ENCODE measurements at places on chromosomes 4 and X.

- no peak for DNase-seq
These were observed 7.2 kb downstream of the PCDH7 start for GRCh38 chr4:30727409-30727808.

- no peak for DNase-seq
These were observed 10.4 kb downstream of the DCTD start for GRCh38 chr4:182906786-182907185.

DNA sequence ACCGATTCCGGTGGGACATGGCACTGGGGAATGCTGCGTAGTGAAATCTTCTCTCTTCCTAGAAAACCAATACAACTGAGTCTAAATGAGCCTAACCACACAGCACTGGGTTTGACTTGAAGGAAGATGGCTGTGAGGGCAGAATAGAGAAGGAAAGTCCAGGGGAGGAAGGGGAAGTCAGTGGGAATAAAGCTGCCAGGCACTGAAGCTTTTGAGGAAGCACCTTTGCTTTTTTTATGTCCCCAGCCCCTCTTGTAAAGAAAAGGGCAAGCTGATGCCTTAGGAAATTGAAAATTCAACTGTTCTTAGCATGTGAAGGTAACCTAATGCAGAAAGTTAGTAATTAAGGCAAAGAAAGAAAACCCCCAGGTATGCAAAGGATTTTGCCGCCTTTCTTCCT, 20.6 kb downstream of the MED28 start:
- DNase-seq, result no peak

DNA sequence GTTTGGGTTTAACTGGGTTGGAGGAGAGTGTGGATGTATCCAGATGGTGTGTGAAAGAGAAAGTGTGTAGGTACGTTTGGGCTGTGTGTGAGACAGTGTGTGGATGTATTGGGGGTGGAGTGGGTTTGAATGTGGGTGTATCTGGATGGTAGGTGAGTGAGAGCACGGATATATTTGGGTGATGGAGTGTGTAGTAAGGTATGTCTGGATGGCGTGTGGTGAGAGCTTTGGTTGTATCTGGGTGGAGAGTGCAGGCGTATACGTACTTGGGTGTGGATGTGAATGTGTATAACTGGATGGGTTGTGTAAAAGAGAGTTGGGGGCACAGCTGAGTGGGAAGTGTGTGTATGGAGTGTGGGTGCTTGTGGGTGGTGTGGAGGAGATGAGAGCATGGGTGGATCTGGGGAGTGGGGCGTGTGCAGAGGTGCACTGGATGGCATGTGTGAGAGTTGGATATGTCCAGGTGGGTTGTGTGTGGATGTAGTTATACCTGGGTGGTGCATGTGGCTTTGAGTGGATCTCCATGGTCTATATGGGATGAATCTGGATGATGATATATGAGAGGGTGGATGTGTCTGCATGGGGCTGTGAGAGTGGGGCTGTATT, 6.8 kb downstream of the GPR173 start:
- DNase-seq, result no peak

DNA sequence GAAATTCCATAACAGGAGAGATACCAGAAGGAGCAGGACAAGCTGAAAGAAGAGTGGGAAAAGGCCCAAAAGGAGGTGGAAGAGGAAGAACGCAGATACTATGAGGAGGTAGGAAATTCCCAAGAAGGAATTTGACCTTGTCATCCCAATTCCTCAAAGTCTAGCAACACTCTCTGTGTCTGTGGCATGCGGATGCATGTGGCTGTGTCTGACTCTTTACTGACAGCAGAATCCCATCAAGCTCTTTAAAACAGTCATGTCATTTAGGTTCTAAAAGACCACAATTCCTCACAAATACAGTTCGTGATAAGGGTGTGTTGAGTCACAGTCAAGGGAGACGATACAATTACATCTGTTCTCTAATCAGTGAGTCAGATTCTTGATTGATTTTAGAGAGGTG, 68.5 kb downstream of the PHOX2B start:
- DNase-seq, result no peak

DNA sequence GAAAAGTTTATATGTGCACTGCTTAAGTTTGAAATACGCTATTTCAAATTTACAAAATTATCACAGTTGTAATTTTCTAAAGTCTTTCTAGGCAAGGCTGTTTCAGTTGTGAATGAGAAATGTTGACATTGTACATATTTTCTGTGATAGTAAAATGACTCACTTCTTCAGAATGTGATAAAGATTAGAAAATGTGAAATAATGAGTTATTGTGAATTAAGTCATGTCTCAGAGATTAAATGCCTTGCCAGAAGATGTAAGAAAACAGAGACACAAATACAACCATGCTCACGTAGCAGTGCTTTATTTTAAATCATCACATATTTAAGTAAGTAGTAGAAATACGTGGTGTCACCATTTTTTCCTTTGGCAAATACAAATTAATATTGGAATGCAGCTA, 768 bp downstream of the CLCN4 start:
- DNase-seq, result no peak

DNA sequence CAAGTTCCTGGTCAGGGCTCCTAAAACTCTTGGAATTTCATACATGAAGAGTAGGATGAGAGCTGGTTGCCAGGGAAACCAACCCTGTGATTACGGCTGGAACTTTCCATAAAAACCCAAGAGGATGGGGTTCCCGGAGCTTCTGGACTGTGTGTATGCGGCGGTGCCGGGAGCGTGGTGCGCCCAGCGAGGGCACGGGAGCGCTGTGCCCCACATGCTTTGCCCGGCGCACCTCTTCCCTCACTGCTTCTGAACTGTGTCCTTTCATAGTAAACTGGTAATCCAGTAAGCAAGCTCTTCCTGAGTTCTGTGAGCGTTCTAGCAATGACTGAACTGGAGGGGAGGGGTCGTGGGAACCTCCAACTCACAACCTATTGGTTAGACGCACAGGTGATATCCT, 152.6 kb downstream of the AFAP1 start:
- DNase-seq, result no peak

DNA sequence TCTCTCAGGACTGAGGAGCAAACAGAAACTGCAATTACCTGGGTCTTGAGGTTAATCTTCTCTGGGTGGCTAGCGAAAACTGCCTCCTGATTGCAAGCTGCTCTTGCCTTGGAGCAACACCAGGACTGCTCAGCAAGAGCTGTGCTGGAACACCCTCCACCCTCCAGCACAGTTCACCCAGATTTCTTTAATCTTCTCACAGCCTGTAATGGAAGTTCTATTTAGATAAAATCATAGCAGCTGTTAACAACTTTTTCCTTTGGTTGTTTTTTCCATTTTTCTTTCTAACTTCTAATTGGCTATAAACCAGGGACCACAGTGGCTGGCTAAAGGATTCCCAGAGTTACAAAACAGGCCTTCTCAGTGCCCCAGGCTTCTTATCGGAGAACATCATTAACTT, 36.3 kb downstream of the OPHN1 start:
- no peak for DNase-seq

- DNase-seq, result no peak
These were observed 422.3 kb downstream of the STPG2 start for GRCh38 chr4:97720869-97721432.

Data from activated CD4-positive, alpha-beta T cell treated with anti-CD3 and anti-CD28 coated beads, Interleukin-10, Interleukin-2, amounts not matched to agents 100 ng/mL and 50 ng/mL, durations not matched to agents 16 hours and 8 hours (primary cell).